Small intestine (tissue), 16 donors: ENCODE measurements at places on chromosomes 3 and 15. TPM values are rescaled to one million over a fixed set of nuclear protein-coding genes. Genes with fewer than 3 reads are reported as not detected.

The CSTA gene
- 1.8 TPM for polyA plus RNA-seq

The CFAP100 gene
- not detected for polyA plus RNA-seq

The HRG gene
- polyA plus RNA-seq: not detected

The HGD gene
- 71.8 TPM for polyA plus RNA-seq

The MESP1 gene
- polyA plus RNA-seq: 1.1 TPM

The ENTPD3 gene
- 0.40 TPM for polyA plus RNA-seq

The SLC25A20 gene
- polyA plus RNA-seq: 96.7 TPM

The APEH gene
- 87.8 TPM for polyA plus RNA-seq

The GP9 gene
- polyA plus RNA-seq: not detected
